ENCODE measurements at places on chromosomes 7 and 10. TPM values are rescaled to one million over a fixed set of nuclear protein-coding genes. Genes with fewer than 3 reads are reported as not detected.

Gene CUZD1
- 1.1 TPM for total RNA-seq

Gene SEMA3A
- total RNA-seq = 1.7 TPM

Gene AKR1D1
- total RNA-seq = not detected

Gene ADARB2
- not detected for total RNA-seq

Gene FAM20C
- total RNA-seq = 44.4 TPM

Gene TAS2R41
- total RNA-seq = not detected

Gene SFRP5
- not detected for total RNA-seq

Gene IL15RA
- 16.1 TPM for total RNA-seq

Gene HABP2
- total RNA-seq = not detected

GRCh38 chr10:25600651-25601050 lies 333.4 kb upstream of the MYO3A start:
- no peak for DNase-seq

DNA sequence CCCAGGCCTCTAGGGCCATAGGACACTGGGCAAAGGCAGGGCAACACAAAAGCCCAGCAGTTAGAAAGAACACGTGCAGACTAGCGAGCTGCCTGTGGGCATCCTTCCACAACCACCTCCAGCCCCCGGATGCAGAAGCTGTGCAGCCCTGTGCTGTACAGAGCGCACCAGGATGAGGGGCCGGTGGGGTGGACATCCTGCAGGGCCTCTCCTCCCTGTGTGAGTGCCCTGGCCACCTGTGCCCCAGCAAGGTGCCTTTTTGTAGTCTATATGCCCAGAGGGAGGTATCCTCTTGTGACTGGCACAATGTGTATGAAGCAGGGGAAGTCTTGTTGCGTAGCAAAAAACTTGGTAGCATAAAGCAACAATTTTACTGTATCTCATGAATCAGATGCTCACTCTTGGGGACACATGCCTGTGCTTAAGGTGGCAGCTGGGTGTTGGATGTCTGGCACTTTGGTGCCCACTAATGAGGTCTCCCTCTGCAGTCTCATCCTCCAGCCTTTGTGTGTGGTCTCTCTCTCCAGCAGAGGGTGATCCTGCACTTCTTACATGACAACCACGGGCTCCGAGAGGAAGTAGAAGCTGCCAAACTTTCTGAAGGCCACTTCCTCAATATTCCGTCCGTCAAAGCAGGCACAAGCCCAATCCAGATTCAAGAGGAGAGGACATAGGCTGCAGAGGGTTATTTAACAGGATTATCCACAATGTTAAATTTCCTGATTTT lies 8.7 kb downstream of the NCAPG2 start:
- peak; percentile 82 for DNase-seq

- DNase-seq = no peak
Observed at GRCh38 chr10:48696535-48696873, 11.8 kb downstream of the WDFY4 start.

GRCh38 chr7:20785157-20786048 lies 1.3 kb downstream of the SP8 start:
- no peak for DNase-seq

GRCh38 chr7:74494076-74494548 lies 40.4 kb downstream of the GTF2IRD1 start:
- DNase-seq = no peak

DNA sequence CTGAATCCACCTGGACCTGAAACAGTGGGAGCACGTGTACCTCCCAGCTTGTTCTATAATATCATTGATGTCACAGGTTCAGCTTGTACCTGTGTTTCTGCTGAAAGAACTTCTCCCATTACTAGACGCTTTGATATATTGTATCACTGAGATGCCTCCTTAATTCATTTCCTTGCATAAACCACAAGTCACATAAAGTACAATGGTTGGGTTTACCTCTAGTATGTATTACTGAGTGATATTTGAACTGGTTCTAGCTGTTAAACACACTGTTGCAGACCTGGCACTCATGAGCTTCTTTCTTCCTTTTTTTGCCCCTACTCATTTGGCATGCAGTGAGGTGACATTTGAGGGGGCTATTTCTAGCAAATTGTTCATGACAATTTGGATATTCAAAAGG lies 106.6 kb upstream of the KLF14 start:
- no peak for DNase-seq

All from endothelial cell of umbilical vein (primary cell).